Endothelial cell of umbilical vein (primary cell): ENCODE measurements at places on chromosomes 3 and 15.

DNA sequence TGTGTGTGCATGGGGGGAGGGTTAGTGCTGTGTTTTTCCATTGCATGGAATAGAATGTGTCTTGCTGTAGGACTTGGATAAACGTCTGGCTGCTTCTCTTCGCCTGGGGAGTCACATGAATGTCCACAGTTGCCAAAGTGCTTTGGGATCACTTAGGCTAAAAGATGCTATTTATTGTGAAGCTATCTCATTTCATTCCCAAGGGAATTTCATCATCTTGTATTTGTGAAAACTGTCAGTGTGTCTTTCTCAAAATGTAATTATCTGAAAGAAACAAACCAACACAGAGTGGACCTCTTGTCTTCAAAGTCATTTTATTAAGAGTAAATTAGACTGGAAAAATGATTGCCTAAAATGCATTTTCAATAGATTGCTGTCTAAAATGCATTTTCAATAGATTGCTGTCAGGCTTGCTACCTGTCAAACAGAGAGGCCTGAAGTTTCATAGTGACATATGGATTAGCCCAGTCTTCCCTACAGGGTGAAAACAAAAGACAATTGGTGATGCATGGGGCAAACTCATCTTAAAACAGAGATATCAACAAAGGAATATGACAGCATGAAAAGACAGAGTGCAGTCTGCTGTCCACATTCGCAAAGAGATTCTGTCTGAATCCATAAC lies 117.1 kb upstream of the GOLIM4 start:
- no peak for DNase-seq

GRCh38 chr3:131731709-131732108 lies 228.9 kb upstream of the MRPL3 start:
- no peak for DNase-seq

- DNase-seq, result peak; percentile 28
Observed at GRCh38 chr3:169914321-169914720, 2.9 kb downstream of the SAMD7 start.

GRCh38 chr3:57999417-58000115 lies 8.7 kb upstream of the FLNB start:
- peak; percentile 35 for DNase-seq

- peak; percentile 89 for DNase-seq
Observed at GRCh38 chr3:126267169-126267975, 87.0 kb upstream of the ALDH1L1 start.

DNA sequence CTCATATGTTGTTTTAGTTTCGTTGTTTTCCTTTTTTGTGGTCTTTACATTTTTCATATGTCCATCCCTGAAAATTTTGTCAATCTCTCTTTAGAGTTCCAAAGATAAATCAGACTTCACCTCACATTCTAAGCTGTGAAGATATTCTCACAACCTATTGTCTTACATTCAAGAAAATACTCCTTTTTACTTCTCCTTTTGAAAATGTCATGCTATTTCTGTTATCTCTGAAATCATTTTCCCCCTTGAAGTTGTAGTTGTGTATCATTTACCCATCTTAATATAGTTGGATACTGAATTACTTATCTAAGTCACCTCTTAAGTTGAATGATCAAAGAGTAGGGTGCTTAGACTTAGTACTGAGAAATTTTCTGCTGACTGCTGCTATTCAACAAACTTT lies 74.3 kb downstream of the DCUN1D1 start:
- DNase-seq, result no peak
